ENCODE measurements at places on chromosomes 6 and 20. TPM values are rescaled to one million over a fixed set of nuclear protein-coding genes. Genes with fewer than 3 reads are reported as not detected.
A peak's percentile ranks its signal among the peaks of the same experiment; 100 is the strongest.

Gene ADAM33
- polyA plus RNA-seq = 4.1 TPM

Gene SLC22A23
- polyA plus RNA-seq = 5.7 TPM

Gene DEFB113
- polyA plus RNA-seq = not detected

Gene MLN
- polyA plus RNA-seq = not detected

Gene CST2
- not detected for polyA plus RNA-seq

Gene BPIFB1
- polyA plus RNA-seq = not detected

Gene ULBP2
- 2.5 TPM for polyA plus RNA-seq

GRCh38 chr6:163667372-163668060 lies 253.0 kb downstream of the QKI start:
- H3K4me1 ChIP-seq = peaks cover 5% of the 10 kb centered on the region
- H3K4me3 ChIP-seq = no peak overlapping the region
- H3K27ac ChIP-seq = no peak overlapping the region
- no peaks in the 10 kb centered on the region for H3K36me3 ChIP-seq
- peak; percentile 77 for DNase-seq

DNA sequence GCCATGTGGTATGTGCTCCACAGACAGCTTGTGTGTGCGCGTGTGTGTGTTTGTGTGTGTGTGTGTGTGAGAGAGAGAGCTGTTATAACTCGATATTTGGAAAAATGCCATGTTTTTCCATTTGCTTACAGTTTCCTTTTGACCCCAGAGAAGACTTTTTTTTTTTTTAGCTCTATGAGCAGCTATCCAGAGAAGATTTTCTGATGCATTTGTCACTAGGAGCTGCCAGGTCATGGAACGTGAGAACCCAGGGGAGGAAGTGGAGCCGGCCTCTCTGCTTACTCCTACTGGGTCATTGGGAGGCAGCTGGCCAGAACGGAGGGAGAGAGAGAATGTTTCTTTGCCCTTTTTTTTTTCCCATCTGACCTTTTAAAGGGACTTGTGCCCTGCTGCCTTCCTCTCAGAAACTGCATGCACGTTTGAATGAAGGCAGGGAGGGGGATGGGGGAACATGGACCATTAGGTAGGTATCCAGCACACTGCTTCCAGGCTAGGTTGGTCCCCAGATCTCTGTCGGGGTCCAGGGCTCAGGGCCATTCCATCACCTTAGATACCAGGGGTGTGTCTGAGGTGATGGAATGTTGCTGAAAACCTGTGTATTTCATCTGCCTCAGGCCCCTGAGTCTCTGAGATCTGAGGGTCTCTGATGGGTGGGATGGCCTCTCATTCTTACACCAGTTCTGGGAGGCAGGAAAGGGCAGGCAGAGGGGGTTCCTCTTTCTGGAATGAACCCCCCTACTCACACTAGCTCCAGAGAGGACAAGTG lies 11.2 kb upstream of the MRPS18A start:
- H3K4me3 ChIP-seq = no peak overlapping the region
- H3K4me1 ChIP-seq = peaks cover 8% of the 10 kb centered on the region
- peak; percentile 81 for DNase-seq
- no peaks in the 10 kb centered on the region for H3K36me3 ChIP-seq
- H3K27me3 ChIP-seq = no peaks in the 10 kb centered on the region

GRCh38 chr6:139531148-139532115 lies 157.0 kb upstream of the CITED2 start:
- peaks cover 11% of the 10 kb centered on the region for H3K4me1 ChIP-seq
- DNase-seq = no peak
- H3K4me3 ChIP-seq = peak overlapping the region; percentile 29
- no peaks in the 10 kb centered on the region for H3K27me3 ChIP-seq
- H3K36me3 ChIP-seq = no peaks in the 10 kb centered on the region
- H3K27ac ChIP-seq = peak overlapping the region; percentile 63

DNA sequence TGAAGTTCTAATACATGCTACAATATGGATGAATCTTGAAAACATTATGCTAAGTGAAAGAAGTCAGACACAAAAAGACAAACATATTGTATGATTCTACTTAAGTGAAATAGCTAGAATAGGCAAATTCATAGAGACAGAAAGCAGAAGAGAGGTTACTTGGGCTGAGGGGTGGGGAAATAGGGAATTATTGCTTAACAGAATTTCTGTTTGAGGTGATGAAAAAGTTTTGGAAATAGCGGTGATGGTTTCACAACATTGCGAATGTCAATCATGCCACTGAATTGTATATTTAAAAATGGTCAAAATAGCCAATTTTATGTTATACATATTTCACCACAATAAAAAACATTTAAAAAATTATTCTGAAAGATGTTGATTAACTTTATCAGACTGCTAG lies 6.1 kb downstream of the SLC26A8 start:
- H3K4me1 ChIP-seq = no peaks in the 10 kb centered on the region
- no peaks in the 10 kb centered on the region for H3K36me3 ChIP-seq
- H3K4me3 ChIP-seq = no peak overlapping the region
- H3K27ac ChIP-seq = no peak overlapping the region
- H3K27me3 ChIP-seq = no peaks in the 10 kb centered on the region
- DNase-seq = no peak

DNA sequence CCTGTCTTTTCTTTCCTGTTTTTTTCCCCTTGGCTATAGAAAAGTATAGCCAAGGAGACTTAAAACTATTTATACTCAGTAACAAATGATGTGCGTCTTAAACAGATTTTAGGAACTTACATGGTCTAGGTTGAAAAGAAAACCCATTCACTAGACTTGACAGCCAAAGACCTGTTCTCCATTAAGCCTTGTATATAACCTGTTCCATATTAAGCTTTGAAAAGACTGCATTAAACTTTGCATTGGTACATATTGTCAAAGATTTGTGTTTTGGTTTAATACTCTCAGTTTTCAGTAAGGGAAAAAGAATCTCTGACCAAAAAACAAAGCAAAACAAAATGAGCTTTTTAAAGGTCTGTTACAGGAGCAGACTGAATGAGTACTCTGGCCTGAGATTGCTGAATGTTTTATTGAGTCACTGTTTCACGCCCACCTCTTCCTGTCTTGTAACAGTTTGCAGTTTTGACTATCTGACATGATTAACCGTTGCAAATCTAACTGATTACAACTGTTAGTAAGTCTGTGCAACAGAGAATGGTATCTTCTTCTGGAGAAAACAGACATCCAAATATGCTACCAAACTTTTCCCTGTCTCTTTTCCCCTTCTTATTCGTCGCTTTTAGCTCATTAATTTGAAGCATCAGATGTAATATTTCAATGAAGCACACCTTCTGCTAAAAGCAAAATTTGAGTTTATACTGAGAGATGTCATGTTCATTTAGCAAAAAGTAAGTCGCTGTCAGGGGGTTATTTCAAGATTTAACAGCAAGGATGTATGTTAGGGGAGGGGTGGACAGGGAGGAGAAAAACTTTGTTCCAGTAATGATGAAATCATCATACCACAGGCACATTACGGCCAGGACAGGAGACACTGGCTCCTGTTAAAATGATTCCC lies 59.1 kb upstream of the SUPT3H start:
- H3K4me1 ChIP-seq = peaks cover 5% of the 10 kb centered on the region
- no peaks in the 10 kb centered on the region for H3K27me3 ChIP-seq
- H3K27ac ChIP-seq = no peak overlapping the region
- no peak overlapping the region for H3K4me3 ChIP-seq

DNA sequence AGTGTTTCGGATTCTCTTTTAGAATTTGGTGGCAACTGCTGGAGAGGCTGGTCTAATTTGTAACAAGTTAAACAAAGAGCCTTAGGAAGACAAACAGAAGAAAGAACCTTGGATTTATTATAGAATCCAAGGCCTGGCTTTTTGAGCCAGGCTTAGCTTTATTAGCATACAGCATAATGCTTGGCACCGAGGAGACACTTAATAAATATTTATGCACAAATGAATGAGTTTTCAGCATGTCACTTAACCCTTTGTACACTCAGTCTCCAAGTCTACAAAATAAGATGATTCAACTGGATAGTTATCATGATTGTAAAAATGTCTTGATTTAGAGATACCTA lies 38.2 kb upstream of the AFDN start:
- H3K4me3 ChIP-seq = no peak overlapping the region
- no peaks in the 10 kb centered on the region for H3K36me3 ChIP-seq
- no peak for DNase-seq
- no peaks in the 10 kb centered on the region for H3K27me3 ChIP-seq
- H3K27ac ChIP-seq = no peak overlapping the region

DNA sequence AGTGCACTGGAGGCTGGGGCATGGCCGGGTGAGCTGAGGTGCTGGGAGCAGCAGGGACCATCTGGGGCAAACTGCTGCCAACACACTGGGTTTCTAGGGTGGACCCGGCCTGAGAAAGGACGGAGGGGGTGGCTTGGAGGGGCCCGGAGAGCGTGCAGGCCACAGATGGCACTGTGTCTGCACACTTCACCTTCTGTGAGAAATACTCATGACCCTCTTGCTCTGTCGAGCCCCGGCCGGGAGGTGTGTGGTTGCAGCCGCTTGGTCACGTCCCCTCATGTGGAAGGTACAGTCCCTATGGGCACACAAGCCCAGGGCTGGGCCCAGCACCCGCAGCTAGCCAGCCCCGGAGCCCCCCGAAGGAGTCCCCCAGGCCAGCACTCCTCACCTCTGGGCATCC lies 59.7 kb downstream of the RBM38 start:
- no peak for DNase-seq
- no peaks in the 10 kb centered on the region for H3K4me1 ChIP-seq
- H3K4me3 ChIP-seq = no peak overlapping the region
- H3K27ac ChIP-seq = no peak overlapping the region
- no peaks in the 10 kb centered on the region for H3K27me3 ChIP-seq

DNA sequence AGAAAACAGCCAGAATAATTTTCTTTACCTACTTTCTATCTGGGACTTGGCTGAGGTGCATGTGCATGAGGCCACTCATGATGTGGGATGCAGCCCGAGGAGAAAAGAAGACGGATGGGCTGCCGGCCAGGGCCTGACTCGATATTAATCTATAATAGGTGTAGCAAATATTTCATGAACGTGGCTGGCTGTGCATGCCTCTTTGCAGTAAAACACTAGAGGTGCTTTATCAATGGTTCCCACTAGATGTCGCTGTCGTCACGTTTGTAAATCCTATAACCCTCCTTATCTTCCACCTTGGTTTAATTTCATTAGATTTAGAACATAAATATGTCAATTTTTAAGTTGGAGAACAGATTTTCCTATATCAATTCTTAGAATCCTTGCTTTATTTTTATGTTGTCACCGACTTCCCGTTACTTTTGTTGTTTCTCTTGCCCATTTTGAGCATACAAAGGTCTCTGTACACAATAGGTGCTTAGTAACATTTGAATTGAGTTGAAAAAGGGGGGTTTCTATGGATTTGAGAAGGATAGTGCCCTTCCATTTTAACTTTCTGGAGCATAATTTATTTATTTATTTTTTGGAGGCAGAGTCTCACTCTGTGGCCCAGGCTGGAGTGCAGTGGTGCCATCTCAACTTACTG lies 19.6 kb upstream of the FERMT1 start:
- no peak overlapping the region for H3K4me3 ChIP-seq
- DNase-seq = no peak
- no peaks in the 10 kb centered on the region for H3K36me3 ChIP-seq
- H3K27me3 ChIP-seq = no peaks in the 10 kb centered on the region
- H3K4me1 ChIP-seq = no peaks in the 10 kb centered on the region
- no peak overlapping the region for H3K27ac ChIP-seq

- no peak overlapping the region for H3K4me3 ChIP-seq
- H3K36me3 ChIP-seq = peaks cover 13% of the 10 kb centered on the region
- no peaks in the 10 kb centered on the region for H3K27me3 ChIP-seq
- no peaks in the 10 kb centered on the region for H3K4me1 ChIP-seq
Measured at GRCh38 chr6:159754401-159754800, 7.4 kb upstream of the ACAT2 start.

- H3K27ac ChIP-seq = no peak overlapping the region
- no peaks in the 10 kb centered on the region for H3K27me3 ChIP-seq
- DNase-seq = no peak
- H3K4me1 ChIP-seq = no peaks in the 10 kb centered on the region
Measured at GRCh38 chr6:21613809-21614208, 20.3 kb downstream of the SOX4 start.

All from kidney (tissue), 22 donors.